ENCODE measurements at places on chromosomes 1 and 21. TPM values are rescaled to one million over a fixed set of nuclear protein-coding genes. Genes with fewer than 3 reads are reported as not detected.

GRCh38 chr1:230137337-230137815, 70.3 kb downstream of the GALNT2 start:
- H3K27ac ChIP-seq: peak overlapping the region; percentile 75
- no peak overlapping the region for H3K4me3 ChIP-seq
- no peak for DNase-seq
- H3K4me1 ChIP-seq: peaks cover 45% of the 10 kb centered on the region
- H3K27me3 ChIP-seq: no peaks in the 10 kb centered on the region
- H3K36me3 ChIP-seq: no peaks in the 10 kb centered on the region

GRCh38 chr1:218585511-218586184, 240.5 kb downstream of the TGFB2 start:
- no peak for DNase-seq
- H3K4me1 ChIP-seq: no peaks in the 10 kb centered on the region
- H3K4me3 ChIP-seq: no peak overlapping the region
- no peak overlapping the region for H3K27ac ChIP-seq
- H3K36me3 ChIP-seq: no peaks in the 10 kb centered on the region
- no peaks in the 10 kb centered on the region for H3K27me3 ChIP-seq

GRCh38 chr1:206655471-206655882, 20.1 kb downstream of the DYRK3 start:
- no peak for DNase-seq
- peaks cover 11% of the 10 kb centered on the region for H3K4me1 ChIP-seq
- no peak overlapping the region for H3K4me3 ChIP-seq
- no peak overlapping the region for H3K27ac ChIP-seq
- no peaks in the 10 kb centered on the region for H3K27me3 ChIP-seq
- no peaks in the 10 kb centered on the region for H3K36me3 ChIP-seq

GRCh38 chr1:31570906-31571305, 5.4 kb upstream of the TINAGL1 start:
- H3K27ac ChIP-seq: no peak overlapping the region
- no peaks in the 10 kb centered on the region for H3K36me3 ChIP-seq
- H3K4me1 ChIP-seq: peaks cover 36% of the 10 kb centered on the region
- DNase-seq: no peak
- H3K27me3 ChIP-seq: no peaks in the 10 kb centered on the region
- H3K4me3 ChIP-seq: no peak overlapping the region

- no peaks in the 10 kb centered on the region for H3K27me3 ChIP-seq
- no peak overlapping the region for H3K27ac ChIP-seq
- DNase-seq: no peak
These were observed 201.2 kb downstream of the KCTD3 start for GRCh38 chr1:215768303-215768702.

GRCh38 chr1:214548271-214548670, 3.1 kb downstream of the PTPN14 start:
- H3K27me3 ChIP-seq: no peaks in the 10 kb centered on the region
- DNase-seq: no peak
- no peak overlapping the region for H3K4me3 ChIP-seq
- H3K4me1 ChIP-seq: peaks cover 34% of the 10 kb centered on the region

DNA sequence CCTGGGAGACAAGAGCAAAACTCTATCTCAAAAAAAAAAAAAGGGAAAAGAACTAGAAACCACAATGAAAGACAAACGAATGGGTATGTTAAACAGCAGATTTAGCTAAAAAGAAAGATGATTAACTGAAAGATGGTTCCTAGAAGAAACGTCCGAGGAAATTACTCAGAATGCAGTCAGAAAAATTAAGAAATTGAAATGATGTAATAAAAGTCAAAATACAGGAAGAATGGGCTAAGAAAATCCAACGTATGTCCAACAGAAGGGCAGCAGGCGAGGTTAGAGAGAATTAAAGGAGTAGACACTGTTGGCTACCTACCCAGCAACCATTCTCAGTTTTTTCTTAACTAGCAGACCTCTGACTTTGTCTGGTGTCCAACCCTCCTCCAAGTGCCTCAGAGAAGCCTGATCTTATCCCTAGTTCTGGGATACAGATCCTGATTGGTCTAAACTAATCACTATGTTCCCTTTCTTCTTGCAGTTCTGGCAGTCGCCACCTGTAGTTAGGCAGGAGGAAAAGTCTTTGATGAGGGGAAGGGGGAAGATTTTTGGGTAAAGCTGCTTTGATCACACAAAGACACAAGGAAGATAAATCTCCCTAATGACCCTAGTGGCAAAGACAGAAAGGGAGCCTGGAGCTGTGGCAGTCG, 25.7 kb downstream of the GPR161 start:
- H3K27me3 ChIP-seq: no peaks in the 10 kb centered on the region
- H3K27ac ChIP-seq: no peak overlapping the region
- DNase-seq: no peak
- H3K36me3 ChIP-seq: no peaks in the 10 kb centered on the region

GPA33 gene
- 0.62 TPM for total RNA-seq

RHD gene
- 0.50 TPM for total RNA-seq

ZC3H12A gene
- total RNA-seq: 8.2 TPM

DISP3 gene
- total RNA-seq: 8.8 TPM

VASH2 gene
- 9.5 TPM for total RNA-seq

AK5 gene
- 40.4 TPM for total RNA-seq
